ENCODE measurements at places on chromosomes 7 and 10.

GRCh38 chr7:1973321-1974251, 259.2 kb downstream of the MAD1L1 start:
- DNase-seq = no peak

DNA sequence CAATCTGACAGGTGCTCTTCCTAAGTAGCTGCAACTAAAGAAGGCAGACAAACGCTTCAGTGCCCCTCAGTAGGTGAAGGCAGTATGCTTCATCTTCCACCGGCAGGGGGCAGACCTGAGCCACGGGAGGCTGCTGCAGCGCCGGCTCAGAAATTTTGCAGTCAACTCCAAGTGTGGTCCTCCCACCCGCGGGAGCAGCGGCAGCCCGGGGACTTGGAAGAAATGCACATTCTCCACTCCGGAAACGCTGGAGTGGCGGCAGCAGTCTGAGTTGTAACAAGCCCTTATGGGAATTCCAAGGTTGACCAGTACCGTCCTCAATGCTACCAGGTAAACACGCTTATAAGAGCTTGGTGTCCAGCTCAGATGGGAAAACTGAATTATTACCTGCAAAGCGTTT, 3.4 kb downstream of the IGFBP3 start:
- peak; percentile 38 for DNase-seq

DNA sequence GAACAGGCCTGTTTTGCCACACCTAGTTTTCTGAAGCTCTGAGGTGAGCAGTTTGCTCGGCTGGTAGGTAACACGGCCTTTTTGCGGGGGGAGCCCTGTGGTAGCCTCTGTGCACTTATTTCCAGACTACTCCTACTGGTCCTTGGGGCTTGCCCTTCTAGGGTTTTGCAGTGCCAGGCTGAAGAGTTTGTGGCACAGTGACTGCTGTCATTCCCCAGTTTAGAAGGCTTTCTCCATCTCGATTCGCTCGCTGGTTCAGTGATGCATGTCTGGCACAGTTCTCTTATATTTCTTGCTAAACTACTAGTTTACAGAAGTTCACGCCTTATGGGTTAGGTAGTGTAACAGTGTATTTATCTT, 711 bp downstream of the KIF20B start:
- no peak for DNase-seq

DNA sequence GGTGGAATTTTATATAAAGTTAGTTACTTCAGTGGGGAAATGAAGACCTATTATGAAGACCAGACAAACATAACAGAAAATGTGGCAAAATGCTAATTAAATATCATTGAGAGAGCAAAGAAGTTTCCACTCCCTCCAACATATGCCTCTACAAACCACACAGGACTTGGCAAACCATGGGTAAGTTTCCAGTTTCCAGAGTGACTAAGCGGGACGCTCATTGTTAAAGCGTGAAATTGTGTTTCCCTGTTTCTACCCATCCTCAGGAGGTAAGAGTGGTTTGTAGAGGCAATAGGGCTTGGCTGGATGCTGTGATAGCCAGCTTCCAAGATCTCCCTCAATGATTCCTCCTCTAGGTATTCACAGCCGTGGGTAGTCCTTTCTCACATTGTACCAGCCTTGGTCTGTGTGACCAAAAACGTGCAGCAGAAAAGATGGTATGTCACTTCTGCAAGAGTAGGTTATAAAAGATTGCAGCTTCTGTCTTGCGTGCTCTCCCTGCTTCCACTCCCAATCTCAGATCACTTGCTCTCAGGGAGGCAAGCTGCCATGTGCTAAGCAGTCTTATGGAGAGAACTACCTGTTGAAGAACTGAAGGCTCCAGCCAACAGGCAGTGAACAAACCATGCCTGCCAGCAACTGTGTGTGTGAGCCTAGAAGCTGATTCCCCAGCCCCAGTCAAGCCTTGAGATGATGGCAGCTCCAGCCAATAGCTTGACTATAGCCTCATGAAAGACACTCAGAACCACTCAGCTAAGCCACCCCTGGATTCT, 35.7 kb downstream of the CBX3 start:
- DNase-seq = no peak

DNA sequence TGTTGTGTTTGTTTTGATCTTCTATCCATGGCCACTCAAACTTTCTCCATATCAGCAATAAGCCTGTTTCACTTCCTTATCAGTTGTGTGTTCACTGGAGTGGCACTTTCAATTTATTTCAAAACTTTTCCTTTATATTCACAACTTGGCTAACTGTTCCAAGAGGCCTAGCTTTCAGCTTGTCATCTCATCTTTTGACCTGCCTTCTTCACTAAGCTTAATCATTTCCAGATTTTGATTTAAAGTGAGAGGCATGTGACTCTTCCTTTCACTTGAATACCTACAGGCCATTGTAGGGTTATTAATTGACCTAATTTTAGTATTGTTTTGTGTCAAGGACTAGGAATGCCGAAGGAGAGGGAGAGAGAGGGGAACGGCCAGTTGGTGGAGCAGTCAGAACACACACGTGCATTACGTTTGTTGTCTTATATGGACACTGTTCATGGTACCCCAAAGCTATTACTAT, 5.5 kb upstream of the GNAT3 start:
- DNase-seq = no peak
